HEK293T (cell line): ENCODE measurements at places on chromosomes 3 and 15.

DNA sequence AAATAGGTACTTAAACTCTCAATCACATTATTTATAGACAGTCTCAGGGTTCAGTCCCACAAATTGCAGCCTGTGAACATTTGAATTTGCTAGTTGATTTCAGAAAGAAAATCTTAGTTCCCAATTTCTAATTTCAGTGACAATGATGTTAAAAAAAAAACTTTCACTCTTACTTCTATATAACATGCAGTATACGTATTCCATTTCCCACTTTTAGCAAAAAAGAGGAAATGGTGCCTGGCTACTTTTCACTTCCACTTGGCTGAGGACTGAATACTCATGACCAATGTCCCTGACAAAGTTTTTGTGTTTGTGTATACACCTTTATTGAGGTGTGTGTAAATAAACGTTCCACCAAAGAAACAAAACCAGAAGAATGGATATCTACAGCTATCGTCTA is 32.1 kb upstream of the XCR1 start:
- DNase-seq, result no peak

DNA sequence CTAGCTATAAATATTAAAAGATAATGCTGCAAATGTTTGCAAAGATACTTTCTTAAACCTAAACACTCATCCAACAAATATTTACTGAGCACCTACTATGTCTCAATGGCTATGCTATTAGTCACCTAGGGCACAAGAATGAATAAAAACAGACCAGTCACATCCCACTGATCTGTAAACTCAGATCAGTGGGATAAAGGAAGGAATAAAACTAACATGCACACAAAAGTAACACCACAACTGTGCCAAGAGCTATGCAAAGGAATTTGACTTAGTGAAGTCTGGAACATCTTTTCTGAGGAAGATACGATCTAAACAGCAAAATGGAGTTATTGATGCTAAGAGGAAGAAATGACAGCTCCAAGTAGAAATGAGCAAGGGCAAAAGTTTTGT is 56.6 kb downstream of the CBLB start:
- no peak for DNase-seq

- no peak for DNase-seq
These were observed 818.2 kb upstream of the CADM2 start for GRCh38 chr3:84140631-84141030.

DNA sequence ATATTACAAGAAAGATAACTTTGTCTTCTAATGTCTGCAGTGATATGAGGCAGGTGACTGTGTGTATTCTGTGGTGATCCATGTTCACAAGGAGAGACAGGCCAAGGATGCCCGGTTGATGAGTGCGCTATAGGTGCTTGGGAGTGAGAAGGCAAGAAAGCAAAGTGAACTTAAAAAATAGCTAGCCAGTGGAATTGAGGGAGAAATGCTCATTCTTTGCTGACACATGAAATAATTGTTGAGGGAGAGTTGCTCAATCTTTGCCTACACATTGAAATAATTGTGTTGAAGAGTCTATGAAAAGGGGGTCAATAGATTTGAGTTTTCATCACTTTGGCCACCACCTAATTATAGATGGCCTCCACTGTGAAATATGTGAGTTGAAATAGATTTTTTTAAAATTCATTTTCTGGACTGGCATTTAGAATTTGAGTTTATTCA is 156.3 kb downstream of the LPP start:
- DNase-seq, result no peak

- no peak for DNase-seq
These were observed 1120.1 kb downstream of the ROBO1 start for GRCh38 chr3:78647726-78648125.

DNA sequence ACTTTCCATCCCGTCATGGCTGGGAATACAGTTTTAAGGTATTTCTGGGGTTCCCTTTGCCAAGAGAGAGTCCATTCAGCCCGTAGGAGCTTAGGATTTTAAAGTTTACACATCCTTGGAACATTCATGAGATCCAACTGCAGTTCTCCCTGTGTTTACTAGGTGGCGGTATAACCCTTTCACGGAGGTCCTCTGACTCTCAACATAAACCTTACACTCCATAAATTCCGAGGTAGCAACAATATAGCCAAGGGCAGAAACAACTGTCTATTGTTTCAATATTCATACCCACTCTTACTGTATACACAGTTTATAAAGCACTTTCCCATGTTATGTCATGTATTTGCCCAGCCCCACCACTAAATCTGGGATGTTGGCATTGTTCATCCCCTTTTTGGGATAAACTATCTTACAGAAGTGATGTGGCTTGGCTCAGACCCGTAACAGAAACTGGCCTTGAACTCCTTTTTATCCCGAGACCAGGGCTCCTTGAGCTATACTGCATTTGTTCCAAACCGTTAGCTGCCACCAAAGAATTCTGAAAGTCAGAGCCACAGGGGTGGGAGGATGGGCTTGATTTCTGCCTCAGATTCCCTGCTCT is 69.2 kb upstream of the COL6A5 start:
- peak; percentile 71 for DNase-seq

- no peak for DNase-seq
These were observed 244.5 kb downstream of the SLC9A9 start for GRCh38 chr3:143603774-143604173.

DNA sequence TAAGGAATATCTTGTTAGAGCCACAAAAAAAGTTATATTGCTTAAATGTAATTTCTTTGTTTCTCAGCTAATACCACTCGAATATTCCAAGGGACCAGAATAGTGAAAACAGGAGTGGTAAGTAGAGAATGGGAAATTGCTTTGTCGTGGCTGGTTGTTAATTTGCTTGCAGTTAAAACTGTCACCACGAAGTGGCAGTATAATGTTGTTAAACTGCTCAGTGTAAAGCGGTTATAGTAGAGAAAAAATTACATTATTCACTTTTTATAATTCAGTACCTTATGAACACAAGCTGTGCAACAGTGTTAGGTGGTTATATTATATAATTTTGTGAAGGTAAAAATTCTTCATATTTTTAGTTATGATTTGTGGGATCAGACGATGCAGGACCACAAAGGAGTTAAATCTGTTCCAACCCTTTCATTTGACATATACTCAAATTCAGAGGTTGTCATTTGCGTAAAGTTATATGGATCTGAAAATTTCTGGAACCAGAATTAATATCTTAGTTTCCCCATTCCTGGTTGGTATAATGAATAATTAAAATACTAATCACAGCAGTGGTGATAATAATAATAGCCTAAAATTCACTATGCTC is 171.8 kb downstream of the FEZF2 start:
- DNase-seq, result peak; percentile 49

- DNase-seq, result no peak
These were observed 1.7 kb upstream of the RBP2 start for GRCh38 chr3:139477710-139478640.

- DNase-seq, result no peak
These were observed 21.2 kb upstream of the SMAD3 start for GRCh38 chr15:67043939-67044771.

- no peak for DNase-seq
These were observed 202.7 kb downstream of the TNIK start for GRCh38 chr3:171257251-171258203.

DNA sequence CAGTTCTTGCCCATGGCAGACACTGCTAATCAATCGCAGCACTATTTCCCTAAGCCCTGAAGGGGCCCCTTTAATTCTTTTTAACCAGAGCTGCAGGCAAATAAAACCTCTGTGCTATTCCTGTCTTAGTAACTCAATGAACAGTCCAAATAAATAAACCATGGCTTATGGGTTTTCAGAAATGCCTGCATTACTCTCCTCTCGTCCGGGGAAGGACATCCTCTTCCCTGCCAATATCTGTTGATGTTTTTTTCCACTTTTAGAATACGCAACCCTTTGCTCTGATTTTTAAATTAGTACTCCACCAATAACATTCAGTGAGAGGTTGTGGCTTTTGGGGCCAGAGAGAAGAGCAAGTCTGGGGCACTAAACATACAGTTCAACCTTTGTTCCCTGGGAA is 35.2 kb upstream of the PRICKLE2 start:
- no peak for DNase-seq

DNA sequence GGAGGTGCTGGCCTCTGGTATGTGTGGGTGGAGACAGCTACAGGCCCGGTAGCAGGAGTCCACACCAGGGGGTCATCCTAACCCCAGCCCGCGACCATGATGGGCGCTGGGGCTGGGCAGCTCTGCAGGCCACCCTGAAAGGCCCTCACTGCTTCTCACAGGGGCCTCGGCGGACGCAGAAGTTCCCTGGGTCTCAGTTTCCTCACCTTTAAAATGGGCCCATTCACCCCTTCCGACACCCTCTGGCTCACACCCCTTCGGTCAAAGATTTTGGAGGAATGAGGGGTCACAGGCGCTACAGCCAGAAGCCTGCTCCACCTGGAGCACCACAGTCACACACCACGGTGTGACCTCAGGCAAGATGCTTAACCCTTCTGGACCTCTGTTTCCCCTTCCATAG is 8.0 kb downstream of the PLXND1 start:
- no peak for DNase-seq

GRCh38 chr3:194828116-194828515 is 142.4 kb downstream of the FAM43A start:
- DNase-seq, result no peak

DNA sequence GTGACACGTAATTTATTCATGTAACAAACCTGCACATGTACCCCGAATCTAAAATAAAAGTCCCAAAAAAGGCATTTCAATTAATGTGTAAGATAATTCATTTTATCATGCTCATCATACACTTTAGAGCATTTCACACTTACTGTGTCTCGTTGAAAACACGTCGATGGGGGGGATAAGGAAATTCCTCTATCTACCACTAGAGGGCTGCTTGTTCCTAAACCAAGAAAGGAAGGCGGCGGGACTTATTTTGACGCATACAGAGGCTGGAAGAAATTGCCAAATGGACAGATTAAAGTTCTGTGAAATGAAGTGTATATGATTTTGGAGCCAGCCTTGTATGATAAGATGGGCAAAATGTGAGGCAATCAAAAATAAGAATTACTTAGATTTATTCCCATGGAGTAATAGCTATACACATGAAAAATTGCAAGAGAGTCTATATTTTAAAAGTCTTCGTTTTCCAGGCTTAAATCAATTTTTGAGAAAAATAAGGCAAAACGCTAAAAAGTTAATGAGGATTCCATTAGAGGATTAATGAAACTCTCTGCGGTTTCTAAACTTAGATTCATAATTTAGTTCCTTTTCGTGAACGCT is 346.8 kb downstream of the CNTN3 start:
- DNase-seq, result peak; percentile 29

DNA sequence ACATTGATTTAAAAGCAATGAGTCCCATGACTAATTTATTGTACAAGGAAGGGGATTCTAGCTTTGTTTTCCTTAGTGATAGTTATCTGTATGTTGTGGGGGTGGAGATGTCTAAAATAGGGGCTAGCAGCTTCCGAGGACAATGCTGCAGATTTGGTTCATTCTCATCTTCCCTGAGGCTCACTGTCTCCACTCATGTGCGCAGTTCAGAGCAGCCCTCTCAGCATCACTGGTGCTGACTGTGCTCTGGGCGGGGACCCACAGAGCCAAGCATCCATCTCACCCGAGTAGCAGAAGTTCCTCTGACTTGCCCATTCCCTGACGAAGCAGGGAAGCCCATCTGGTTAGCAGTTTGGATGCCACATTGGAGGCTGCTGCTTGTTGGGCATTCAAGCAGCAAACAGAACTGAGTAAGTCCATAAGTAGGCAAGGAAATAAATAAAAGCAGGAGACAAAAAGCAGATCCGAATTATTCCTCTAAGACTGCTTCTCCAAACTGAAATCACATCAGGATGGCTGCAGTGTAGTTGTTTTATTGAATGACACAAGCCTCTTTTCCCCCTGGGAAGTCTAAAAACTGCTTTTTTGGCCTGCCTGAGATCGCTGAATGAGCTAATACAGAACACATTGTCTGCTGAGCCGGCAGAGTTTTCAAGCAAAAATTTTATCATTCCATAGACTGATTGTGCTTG is 27.5 kb downstream of the RARB start:
- DNase-seq, result peak; percentile 33

- no peak for DNase-seq
These were observed 725.3 kb upstream of the CFAP20DC start for GRCh38 chr3:59775106-59775505.

DNA sequence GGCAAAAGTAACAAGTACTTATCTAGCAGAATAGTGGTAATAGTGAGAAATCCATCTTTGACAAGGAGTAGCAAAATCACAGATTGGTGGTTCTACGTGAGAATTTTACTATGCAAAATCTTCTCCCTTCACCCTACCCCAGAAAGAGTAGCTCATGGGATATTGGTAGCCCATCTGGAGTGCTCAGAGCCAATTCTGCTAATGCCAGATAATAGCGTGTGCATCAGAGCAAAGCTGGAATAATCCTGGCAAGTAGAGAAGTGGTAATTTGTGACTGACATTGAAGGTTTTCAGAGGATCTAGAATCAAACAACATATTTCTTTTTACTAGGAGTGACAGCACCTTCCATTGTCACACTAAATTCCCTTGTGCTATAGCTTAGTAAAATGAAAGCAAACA is 192.9 kb downstream of the ZBBX start:
- no peak for DNase-seq

- DNase-seq, result no peak
These were observed 61.6 kb downstream of the LRTM1 start for GRCh38 chr3:54866251-54866650.

DNA sequence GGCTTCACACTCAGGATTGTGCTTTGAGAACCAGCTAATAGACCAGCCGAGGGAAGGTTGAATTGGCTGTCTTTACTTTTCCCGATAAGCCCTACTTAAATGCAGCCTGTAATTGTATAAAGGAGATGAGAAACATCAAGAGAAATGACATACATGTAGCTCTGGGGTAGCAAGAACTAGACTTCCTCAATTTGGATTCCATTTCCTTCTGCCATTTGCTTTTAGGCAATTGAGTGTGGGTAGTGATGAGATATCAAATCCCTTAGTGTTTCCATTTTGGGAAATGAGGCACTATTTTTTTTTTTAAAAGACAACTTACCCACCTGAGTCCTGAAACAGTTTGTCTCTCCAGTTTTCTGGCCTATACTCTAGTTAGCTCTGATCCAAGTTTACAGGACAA is 2.2 kb downstream of the INAFM2 start:
- no peak for DNase-seq
